ENCODE measurements at places on chromosomes 6 and 20. TPM values are rescaled to one million over a fixed set of nuclear protein-coding genes. Genes with fewer than 3 reads are reported as not detected.

MMP24 gene
- not detected for total RNA-seq

GSTA5 gene
- total RNA-seq = not detected

LY6G6C gene
- not detected for total RNA-seq

GRCh38 chr6:130128326-130128725 lies 94.4 kb downstream of the SAMD3 start:
- no peak for DNase-seq

DNA sequence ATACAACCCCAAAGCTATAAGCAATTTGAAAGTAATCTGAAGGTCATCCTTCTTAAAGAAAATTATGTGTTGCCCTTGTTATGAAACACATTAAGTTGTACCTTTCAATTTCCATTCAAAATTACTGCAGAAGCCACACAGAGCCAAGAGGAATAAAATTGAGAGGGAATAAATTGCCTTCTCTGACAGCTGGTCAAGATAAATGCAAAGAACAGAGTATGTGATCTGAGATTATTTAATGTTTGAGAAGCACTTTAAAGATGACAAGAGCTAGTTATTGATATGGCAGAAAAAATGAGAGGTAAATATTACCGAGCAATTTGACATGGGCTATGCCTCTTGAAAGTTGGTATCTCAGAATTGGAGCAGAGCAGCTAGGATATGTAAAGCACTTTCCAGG lies 61.6 kb downstream of the TRDN start:
- no peak for DNase-seq

DNA sequence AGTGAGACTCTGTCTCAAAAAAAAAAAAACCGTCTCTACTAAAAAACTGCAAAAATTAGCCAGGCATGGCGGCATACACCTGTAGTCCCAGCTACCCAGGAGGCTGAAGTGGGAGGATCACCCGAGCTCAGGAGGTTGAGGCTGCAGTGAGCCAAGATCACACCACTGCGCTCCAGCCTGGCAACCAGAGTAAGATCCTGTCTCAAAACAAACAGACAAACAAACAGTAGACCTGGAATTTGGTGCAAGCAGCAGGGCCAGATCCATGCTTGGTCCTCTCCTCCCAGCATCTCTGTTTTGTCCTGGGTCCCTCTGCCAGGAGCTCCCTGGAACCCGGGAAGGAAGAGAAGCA lies 11.6 kb downstream of the RIPOR3 start:
- no peak for DNase-seq
